ENCODE measurements at places on chromosomes 5 and 9.

GRCh38 chr5:12526113-12526512 lies 621.9 kb upstream of the CTNND2 start:
- DNase-seq = no peak

- no peak for DNase-seq
These were observed 154.2 kb upstream of the TSLP start for GRCh38 chr5:110917161-110917875.

GRCh38 chr5:140882591-140882899 lies 621 bp downstream of the PCDHA13 start:
- no peak for DNase-seq

GRCh38 chr5:109180668-109181067 lies 229.1 kb downstream of the PJA2 start:
- no peak for DNase-seq

Data from NCI-H187 (cell line).